ENCODE measurements at places on chromosomes 13 and 19. TPM values are rescaled to one million over a fixed set of nuclear protein-coding genes. Genes with fewer than 3 reads are reported as not detected.

ANKRD24 gene
- 0.72 TPM for polyA plus RNA-seq

TNNT1 gene
- not detected for polyA plus RNA-seq

NLRP7 gene
- polyA plus RNA-seq: not detected

LIPE gene
- polyA plus RNA-seq: 30.2 TPM

TBC1D4 gene
- 5.4 TPM for polyA plus RNA-seq

NEK5 gene
- 0.16 TPM for polyA plus RNA-seq

- no peak for DNase-seq
Measured at GRCh38 chr13:43304945-43305344, 281.6 kb downstream of the DNAJC15 start.

- DNase-seq: no peak
Measured at GRCh38 chr13:32707471-32707870, 121.2 kb downstream of the PDS5B start.

- DNase-seq: peak; percentile 37
Measured at GRCh38 chr13:98480915-98481877, 95.7 kb downstream of the STK24 start.

- DNase-seq: no peak
Measured at GRCh38 chr19:56617531-56617930, 22.4 kb downstream of the ZNF71 start.

- no peak for DNase-seq
Measured at GRCh38 chr13:23979361-23980159, 82.3 kb upstream of the C1QTNF9B start.

- DNase-seq: no peak
Measured at GRCh38 chr19:38744298-38744681, at the start of gene CAPN12. TSS of gene CAPN12 (minus strand) at chr19:38744474. CDS start at chr19:38744165, 309 bp downstream.

DNA sequence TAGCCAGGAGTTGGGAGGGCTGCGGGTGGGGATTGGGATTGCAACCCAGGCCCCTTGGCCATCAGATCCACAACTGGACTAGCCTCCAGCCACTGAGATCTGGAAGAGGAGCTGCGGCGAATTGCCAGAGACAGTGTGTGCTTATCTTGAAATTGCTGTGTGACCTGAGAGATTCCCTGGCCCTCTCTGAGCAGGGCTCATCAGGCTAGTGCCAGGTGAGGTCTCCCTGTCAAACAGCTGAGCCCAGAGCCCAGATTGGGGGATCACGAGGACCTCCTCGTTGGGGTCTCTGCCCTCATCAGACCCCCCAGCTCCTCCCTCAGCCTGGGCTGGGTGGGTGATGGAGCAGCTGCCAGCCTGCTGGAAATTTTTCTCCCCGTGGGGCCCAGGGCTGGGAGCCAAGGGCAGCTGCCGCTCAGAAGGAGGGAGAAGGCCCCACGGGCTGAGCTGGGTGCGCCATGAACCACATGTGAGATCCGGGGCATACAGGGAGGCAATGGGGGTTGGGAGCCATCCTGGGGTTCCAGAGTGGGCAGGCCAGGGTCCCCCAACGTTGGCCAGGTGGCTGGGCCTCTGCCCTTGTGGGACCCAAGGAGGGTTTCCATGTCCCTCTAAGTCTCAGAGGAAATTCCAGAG, 7.2 kb downstream of the FUT5 start:
- DNase-seq: no peak

GRCh38 chr13:69142101-69142500, 965.5 kb upstream of the ATXN8OS start:
- no peak for DNase-seq

DNA sequence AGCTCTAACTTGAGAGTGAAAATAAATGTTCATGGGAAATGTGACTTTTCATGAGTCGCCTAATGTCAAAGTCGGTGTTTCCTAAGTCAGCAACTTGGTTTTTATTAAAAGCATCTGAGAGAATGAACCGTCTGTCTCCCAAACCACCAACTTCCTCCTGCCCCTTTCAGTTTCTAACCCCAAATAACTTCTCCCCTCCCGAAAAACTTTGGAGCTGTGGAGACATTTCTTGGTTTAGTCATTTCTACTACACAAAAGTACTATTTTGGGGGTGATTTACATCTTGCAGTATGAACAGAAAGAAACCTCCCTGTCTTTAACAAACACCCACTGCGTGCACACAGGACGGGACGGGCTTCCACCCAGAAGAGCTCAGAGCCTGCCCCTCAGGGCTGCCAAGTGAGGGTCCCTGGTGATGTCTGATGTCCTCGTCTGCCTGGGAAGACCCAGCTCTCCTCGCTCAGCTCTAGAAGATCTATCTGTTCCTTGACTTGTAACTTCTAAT, 65.0 kb downstream of the RASA3 start:
- DNase-seq: no peak

DNA sequence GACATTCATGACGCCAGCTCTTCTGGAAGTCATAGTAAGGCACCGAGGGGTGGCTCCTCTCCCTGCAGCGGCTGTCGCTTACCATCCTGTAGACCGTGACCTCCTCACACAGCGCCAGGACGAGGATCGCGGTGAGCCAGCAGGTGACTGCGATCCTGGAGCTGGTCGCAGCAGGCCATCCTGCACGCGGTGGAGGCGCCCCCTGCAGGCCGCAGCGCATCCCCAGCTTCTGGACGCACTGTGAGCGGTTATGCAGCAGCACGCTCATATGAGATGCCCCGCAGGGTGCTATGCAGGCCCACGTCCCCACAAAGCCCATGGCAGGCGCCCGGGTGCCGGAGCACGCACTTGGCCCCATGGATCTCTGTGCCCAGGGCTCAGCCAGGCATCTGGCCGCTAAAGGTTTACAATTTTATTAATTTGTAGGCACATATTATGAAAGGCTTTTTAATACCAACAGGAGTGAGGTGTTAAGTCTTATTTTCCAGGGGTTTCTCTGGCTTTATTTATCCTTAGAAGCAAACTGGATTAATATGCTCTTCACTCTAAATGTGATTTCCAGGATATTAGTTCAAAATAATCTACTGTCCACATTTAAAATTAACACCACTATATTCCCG, 35.6 kb upstream of the PSPC1 start:
- DNase-seq: no peak

DNA sequence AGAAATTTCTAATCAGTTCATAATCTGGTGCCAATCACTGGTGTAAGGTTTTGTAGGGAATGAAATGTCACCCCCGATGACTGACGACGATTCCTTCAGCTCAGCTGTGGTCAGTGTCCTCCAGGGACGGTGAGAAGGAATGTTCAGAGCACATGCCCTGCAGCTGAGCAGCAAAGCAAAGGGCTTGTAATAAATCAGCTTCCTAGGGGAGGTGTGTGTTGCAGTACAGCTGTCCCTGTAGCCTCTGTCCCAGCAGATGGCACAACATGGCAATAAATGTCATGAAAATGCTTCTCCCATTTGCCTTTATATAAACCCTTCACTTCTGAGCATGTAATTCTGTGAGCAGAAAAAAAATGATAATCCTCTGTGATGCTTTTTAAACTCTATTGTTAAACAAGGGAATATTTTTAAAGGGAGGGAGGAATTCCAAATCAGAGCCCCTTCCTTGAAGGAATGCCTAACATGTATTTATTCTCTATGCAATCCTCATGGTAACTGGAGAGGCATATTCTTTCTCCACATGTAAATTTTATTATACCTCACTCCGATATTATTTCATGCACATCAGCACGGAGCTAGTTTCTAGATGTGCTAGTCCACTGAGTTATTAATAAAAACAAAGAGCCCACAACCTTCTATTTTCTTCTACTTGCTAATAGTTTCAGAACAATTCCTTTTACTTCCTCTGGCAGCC, 102.5 kb downstream of the FAM216B start:
- DNase-seq: no peak

- DNase-seq: no peak
Measured at GRCh38 chr19:19866611-19867248, 1.0 kb downstream of the ZNF253 start.

GRCh38 chr13:113981611-113982295, 7.9 kb upstream of the C13orf46 start:
- no peak for DNase-seq

DNA sequence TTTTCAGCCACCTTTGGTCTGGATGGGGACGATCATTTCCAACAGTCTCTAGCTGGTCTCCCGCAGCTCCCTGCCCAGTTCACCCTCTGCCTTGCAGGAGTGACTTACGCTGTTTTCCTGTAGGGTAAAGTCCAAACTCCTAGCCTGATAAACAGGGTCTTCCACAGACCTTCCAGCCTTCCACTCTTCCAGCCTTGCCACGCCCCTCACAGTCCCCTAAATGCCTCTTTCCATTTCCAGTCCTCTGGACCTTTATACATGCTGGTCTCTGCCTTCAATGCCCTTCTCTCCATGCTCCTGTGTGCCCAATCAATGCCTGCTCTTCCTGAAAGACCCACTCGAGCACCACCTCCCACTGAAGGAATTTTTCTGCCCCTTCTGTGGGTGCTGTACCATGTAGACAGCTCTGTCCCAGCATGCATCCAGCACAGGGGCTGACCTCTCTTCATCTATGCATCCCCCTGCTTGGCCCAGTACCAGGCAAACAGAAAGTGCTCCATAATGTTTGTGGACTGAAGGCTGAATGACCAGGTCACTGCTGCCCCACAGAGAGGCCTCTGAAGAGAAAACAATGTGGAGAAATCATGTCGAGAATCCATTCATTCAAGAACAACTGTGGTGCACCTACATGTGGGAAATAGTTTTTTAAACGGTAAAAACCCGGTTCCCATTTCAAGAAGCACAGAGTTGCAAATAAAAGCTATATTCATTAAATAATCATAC, 4.6 kb downstream of the ATP7B start:
- DNase-seq: no peak
